ENCODE measurements at places on chromosomes 1 and 21.

DNA sequence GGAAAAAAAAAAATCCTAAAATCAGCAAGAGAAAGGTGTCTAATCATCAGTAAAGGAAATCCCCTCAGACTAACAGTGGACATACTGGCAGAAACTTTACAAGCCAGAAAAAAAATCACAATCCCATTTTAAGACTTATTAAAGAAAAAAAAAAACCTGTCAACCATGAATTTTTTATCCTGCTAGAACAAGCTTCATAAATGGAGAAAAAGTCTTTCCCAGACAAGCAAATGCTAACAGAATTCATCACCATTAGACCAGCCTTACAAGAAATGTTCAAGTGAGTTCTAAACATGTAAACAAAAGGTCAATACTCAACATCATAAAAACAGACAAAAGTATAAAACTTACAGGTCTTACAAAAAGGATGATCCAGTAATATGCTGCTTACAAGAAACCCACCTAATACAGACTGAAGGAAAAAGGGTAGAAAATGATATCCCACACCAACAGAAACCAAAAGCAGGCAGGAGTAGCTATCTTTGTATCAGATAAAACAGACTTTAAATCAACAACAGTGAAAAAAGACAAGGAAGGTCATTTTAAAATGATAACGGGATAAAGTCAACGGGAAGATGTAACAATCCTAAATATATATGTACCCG is 129.6 kb downstream of the EVI5 start:
- ATAC-seq = no peak

- ATAC-seq = no peak
Observed at GRCh38 chr1:185281245-185281644, 35.8 kb downstream of the IVNS1ABP start.

GRCh38 chr1:19621274-19621950 is 22.7 kb upstream of the NBL1 start:
- no peak for ATAC-seq

- no peak for ATAC-seq
Observed at GRCh38 chr1:233121947-233122559, 171.6 kb downstream of the NTPCR start.

DNA sequence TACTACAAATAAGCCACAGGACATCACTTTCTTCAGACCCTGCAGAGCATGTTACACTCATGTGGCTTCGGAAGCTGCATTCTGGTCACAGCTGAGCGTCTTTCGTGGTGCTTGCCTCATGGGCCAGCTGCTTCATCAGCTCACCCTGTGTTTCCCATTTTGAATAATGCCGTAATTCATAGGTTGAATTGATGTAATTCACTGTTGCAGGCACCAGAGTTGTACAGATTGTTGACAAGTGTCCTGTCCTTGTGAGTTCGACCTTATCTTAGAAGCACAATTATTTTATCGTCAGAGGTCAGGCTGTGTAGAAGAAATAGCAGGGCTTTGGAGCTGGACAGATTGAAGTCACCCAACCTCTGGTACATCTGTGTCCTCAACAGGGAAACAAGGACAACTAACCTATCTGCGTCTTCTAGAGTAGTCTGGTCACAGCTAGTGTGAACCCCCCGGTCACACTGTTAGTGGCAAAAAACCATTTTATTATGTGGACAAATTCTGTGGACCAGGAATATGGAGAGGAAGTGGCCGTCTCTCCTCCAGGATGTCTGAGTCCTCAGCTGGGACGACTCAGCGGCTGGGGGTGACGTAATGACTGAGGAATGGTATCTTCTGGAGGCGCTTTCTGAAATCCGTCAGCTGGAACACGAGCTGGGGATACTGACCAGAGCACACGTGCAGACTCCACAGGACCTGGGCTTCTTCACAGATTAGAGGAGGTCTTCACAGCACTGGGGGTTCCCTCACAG is 17.8 kb downstream of the PKNOX1 start:
- peak; percentile 89 for ATAC-seq

- no peak for ATAC-seq
Observed at GRCh38 chr1:11913291-11913690, 12.9 kb downstream of the KIAA2013 start.

GRCh38 chr1:27661412-27662075 is 10.4 kb downstream of the IFI6 start:
- no peak for ATAC-seq

DNA sequence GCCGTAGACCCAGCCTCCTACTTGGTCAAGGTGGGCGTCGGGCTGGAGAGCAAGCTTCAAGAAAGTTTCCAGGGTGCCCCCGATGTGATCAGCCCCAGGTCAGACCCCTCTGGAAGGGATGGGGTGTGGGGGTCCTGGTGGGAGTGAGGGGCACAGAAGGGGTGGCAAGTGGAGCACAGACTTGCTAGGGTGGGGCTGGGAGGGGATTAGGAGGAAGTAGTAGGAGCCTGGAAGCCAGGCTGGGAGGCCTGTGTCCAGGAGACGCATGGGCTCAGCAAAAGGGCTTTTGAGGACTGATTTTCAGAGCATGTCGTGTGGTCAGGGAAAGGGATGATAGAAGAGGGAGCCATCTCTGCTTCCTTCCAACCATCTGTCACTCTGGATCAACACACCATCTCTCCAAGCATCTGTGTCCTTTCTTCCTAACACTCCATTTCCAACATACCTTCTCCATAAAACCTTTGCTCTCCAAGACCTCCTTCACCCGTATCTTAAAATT is 8.5 kb downstream of the TRIM46 start:
- ATAC-seq = no peak

DNA sequence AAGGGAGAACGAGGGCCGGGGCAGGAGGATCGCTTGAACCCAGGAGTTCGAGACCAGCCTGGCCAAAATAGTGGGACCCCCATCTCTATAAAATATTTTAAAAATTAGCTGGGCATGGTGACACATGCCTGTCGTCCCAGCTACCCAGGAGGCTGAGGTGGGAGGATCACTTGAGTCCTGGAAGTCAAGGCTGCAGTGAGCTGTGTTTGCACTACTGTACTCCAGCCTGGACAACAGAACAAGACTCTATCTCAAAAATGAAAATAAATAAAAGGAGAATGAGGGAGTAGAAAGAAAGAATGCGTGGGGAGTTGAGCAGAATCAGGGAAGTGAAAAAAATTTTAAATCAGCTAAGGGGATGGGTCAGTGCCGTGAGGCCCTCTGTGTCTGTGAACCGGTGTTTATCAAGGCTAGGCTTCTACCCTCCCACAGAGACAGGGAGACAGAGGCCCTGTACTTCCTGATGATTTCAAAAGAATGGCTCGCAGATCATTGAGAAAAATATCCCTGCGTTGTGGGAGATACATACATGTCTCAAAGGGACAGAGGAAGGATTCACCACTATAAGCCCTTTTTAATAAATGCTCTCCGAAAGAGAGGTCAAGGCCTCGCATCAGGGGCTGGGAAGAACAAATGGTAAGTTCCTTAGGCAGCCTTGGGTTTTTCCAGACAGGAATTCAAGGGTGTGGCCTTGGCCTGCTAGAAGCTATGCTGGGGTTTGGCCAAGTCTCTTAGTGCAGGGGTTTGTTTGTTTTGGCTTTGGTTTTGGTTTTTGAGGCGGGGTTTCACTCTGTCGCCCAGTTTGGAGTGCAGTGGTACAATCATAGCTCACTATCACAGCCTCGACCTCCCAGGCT is 20.7 kb downstream of the IL10RB start:
- ATAC-seq = peak; percentile 45

DNA sequence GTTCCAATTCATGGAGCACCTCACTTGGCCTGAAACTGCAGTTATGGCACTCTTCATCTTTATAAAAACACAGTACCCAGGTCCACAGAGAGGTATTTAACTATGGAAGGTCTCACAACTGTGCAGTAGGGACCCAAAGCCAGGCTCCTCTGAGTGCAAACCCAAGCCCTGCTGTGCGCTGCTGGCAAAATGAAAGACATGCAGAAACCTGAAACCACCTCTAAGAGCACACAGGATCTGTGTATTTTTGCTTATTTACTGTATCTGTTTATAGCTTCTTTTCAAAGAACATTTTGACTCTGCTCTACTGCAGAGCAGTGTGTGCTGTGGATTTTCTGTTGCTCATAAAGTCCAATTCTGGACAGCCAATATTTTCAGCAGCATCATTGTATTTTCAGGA is 166.6 kb downstream of the DSCAM start:
- ATAC-seq = no peak

DNA sequence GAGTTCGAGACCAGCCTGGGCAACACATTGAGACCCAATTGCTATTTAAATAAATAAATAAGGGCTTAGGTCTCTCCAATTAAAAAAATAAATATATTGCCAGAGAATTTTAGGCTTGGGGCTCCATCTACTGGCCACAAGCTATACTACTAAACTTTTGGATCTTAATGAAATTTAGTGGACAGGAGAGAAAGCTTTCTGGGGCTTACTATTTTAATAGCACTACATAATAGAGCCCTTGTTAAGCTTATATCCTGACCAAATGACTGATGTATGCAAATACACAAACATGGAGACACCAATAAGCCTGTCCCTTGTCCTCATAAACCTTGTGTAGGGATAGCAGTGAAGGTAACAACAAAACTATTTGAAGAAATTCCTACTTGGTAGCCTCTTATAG is 18.4 kb downstream of the CCT3 start:
- ATAC-seq = peak; percentile 56

GRCh38 chr1:226784081-226785049 is 45.3 kb upstream of the ITPKB start:
- ATAC-seq = no peak
